Hippocampal formation (tissue), 2 donors: ENCODE measurements at places on chromosomes 1 and 21.

- DNase-seq = no peak
Measured at GRCh38 chr1:208040821-208041297, 129.9 kb upstream of the CD34 start.

- DNase-seq = no peak
Measured at GRCh38 chr1:174135211-174135610, 24.1 kb upstream of the RABGAP1L start.

- DNase-seq = no peak
Measured at GRCh38 chr1:243598433-243598832, 251.6 kb downstream of the AKT3 start.

DNA sequence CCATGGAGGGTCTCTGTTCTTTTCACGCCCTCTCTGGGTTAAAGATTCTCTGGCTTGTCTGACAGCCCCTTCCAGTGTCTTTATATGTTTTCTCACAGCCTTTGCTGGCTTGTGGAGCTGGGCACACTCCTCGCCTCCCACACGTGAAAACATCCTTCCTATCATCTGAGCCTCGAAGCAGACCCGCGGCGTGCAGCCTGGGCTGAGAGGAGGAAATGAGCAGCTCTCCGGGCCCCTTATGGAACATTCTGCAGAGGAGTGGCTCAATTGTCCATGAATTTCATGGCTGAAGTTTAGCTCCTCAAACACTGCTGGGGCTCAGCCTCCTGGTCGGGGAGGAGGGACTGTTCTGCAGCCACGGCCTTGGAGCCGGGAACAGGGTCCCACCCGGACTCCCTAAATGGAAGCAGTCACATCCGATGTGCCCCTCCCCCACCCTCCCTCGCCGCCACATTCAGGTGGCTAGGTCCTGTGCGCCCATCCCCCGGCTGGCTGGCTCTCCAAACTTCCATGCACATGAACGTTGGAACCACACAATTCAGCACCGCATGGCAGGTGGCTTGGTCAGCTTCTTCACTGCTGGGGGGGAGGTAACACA is 15.1 kb upstream of the PDE9A start:
- no peak for DNase-seq

DNA sequence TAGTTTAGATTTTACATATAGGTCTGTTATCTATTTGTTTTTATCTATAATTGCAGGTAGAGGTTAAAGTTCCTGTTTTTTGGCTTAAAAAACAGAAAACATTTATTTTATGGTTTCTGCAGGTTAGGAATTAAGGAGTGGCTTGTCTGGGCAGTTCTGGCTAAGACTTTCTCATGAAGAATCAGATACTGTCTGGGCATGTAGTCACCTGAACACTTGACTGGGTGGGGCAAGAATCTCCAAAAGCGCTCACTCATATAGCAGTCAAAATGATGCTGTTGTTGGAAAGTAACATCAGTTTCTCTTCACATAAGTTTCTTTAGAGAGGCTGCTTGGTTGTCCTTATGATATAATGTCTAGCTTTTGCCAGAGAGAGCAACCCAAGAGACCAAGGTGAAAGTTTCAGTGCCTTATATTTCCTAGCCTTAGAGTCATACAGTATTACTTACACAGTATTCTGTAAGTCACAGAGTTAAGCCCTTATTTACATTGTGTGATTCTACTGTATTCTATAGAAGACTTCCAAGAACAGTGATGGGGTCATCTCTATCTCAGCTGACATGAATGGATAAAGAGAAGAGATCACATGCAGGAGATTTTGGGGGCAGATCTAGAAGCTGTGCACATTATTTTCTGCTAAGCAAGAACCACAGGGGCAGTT is 125.4 kb upstream of the GPR52 start:
- DNase-seq = no peak

- no peak for DNase-seq
Measured at GRCh38 chr1:192123212-192123611, 35.0 kb upstream of the RGS18 start.

- no peak for DNase-seq
Measured at GRCh38 chr1:246065592-246065991, 441.5 kb downstream of the SMYD3 start.

DNA sequence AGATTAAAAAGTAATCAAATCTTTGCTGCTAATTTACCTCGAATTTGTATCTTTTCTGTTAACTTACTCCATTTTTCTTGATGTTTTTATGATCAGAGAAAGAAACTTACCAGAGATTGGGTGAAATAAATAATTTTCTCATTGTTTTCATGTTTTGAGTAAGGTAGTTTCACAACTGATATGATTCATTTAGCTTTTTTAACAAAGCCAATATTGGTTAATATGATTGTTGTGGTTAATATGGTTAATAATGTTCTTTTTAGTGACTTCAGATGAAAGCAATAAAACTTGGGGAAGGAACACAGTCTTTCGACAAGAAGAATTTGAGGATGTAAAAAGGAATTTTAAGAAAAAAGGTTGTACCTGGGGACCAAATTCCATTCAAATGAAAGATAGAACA is 48.1 kb downstream of the MAP3K21 start:
- DNase-seq = no peak

GRCh38 chr1:58839846-58840835 is 56.3 kb upstream of the JUN start:
- no peak for DNase-seq

- DNase-seq = no peak
Measured at GRCh38 chr1:214319938-214320337, 39.0 kb downstream of the SMYD2 start.

- DNase-seq = no peak
Measured at GRCh38 chr1:42931911-42932422, 26.7 kb downstream of the SLC2A1 start.

GRCh38 chr1:3321559-3322449 is 132.7 kb upstream of the ARHGEF16 start:
- no peak for DNase-seq

DNA sequence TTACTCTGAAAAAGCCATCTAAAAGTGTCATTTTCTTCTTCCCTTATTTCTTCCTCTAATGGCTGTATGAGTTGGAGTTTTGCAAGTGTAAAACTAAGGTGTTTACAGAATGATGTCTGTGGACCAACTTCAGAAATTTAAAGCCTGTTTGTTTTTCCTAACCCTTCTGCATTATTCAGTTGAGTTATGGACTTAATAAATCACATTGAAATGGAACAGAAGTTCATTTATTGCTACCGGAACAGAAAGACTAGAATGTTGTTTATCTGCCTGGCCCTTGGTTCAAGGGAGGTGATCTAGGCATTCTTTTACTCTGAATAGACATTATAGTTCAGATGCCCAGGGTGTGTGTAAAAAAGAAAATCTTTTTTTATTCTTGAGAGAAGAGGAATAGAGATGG is 24.8 kb downstream of the SYT14 start:
- no peak for DNase-seq

DNA sequence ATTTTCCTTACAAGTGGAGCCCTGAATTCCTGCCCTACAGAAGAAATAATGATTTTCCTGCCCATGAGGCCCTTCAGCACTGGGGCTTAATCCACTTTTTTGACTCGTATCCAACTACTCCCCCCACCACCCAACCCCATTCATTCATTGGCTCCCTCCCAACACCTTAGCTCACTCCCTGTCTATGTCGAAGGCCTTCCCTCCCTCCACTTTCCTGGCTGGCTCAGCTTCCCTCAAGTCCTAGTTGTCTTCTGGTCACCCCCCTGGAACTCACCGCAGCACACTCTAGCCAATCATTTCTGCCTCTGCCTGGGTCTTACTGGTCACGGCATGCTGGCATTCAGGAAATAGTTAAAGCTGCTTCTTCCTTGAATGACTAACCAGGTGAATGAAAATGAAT is 118.9 kb downstream of the PGBD5 start:
- DNase-seq = no peak

GRCh38 chr1:212060632-212061472 is 25.3 kb downstream of the DTL start:
- DNase-seq = no peak

- no peak for DNase-seq
Measured at GRCh38 chr1:21251773-21252471, 38.3 kb downstream of the ECE1 start.

DNA sequence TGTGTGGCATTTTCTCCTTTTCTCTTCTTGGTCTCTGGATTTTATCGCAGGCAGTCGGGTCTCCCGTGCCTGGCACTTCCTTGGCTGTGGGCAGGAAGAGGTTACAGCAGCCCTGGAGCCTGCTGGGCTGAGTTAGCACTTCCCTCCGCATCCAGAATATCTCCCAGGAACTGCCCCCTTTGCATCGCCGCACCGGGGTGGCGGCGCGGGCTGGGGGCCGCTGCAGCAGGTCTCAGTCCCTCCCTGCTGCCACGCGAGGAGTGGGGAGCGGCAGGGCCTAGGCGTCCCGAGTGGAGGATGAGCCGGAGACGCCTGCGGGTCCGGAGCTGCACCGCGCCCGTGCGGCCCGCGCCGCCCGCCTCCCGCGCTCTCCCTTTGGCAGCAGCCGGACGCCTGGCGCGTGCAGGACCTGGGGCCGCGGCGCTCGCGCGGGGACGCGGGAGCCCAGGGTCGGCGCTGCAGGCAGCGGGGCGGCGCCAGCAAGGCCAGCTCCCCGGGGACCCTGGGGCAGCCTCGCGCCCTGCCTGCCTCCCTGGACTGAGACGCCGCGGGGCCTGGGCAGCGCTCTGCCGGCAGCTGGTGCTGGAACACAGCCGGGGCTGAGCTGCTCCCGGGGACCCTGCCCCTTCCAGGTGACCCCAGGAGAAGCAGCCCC is 192.8 kb downstream of the PRDM2 start:
- DNase-seq = no peak

GRCh38 chr21:23695443-23695842 is 1911.8 kb downstream of the MRPL39 start:
- DNase-seq = no peak

DNA sequence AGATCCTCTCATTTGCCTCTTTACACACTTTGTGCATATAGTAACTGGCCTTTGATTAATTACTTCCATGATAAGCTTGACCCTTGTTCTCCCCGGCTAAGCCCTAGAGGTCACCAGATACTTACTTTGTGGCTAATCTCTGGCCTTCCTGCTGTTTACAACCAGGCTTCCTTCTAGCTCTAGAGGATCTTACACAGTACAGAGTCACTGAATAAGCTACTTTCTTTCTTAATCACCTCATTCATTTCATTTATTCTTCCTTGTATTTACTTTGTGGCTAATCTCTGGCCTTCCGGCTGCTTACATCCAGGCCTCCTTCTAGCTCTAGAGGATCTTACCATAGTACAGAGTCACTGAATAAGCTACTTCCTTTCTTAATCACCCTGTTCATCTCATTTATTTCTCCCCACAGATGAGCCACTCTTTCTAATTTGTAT is 144.3 kb upstream of the C1orf21 start:
- DNase-seq = no peak

GRCh38 chr21:33831962-33832659 is 83.5 kb downstream of the ATP5PO start:
- DNase-seq = no peak

DNA sequence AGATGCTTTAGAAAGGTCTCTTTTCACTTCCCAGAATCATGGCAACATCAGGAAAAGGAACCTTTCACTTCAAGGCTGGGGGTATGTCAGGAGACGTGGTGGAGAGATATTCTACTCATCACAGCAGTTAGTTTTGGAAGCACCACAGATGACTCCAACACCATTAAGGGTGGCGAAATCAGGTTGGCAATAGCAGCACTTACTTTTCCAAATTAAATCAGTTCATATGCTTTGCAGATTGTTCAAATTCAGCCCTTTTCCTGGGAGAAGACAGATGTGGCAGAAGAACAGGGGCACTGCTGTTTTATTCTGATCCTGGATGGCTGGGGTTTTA is 79.0 kb downstream of the RUNX1 start:
- DNase-seq = no peak

DNA sequence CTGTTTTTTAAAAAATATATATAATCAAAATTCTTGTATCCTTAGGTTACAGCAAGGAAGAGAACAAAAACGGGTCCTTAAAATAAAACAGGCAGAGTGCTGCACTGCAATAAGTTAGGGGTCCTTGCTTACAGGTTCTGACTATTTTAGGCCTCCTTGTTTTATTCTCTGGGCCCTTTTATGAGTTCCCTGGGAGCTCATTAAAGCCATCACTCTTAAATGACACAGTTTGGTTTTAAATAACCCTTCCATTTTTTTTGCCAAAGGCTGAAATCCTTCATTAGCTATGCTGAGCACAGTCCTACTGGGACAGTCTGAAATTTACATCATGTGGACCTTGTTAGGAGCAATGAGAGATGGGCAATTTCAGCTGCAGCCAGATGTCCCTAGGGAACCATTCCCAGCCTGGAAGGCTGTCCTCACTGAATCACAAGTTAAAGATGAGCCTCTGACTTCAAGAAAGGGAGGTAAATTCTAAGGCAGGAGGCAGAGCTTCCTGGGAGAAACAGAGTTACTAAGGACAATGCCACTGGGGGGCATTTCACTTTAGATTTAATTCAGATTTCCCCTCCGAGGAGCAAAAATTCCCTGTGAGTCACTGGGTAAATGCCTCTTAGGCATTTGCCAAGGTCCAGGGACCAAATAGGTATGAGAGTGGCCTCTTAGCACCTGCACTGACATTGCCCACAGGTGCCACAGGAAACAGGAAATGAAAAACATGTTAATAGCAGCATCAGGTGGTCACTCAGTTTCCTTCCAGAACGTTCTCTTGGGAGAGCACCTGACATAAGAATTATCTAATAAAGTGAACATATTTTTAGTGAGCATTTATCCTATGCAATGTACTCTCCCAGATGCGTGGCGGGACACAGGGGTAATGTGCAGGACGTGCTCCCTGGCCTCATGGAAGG is 3.8 kb upstream of the MUL1 start:
- DNase-seq = no peak

- no peak for DNase-seq
Measured at GRCh38 chr1:228207851-228208821, at the start of gene OBSCN. Gene OBSCN (plus strand): TSS chr1:228208044. CDS start chr1:228211784, 3,740 bp downstream.

DNA sequence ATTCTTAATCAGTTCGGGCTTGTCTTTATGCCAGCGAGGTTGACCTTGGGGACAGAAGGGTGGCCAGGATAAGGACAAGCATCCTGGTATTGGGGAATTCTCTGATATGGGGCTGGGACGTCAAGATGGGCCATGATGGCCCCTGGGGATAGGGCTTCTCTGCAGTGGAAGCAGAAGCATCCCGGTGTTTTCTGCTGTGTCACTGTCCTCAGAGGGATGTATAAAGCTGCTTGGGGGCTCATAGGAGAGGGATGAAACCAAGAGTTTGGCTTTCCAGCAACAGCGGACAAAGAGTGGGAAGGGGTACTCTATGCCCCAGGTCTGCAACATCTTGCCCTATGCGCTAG is 1.4 kb upstream of the ATP1B1 start:
- no peak for DNase-seq

- no peak for DNase-seq
Measured at GRCh38 chr21:38326899-38327298, 70.1 kb downstream of the KCNJ15 start.

GRCh38 chr21:42736646-42737350 is 83.4 kb downstream of the PDE9A start:
- no peak for DNase-seq
